ENCODE measurements at places on chromosomes 2 and 18.

DNA sequence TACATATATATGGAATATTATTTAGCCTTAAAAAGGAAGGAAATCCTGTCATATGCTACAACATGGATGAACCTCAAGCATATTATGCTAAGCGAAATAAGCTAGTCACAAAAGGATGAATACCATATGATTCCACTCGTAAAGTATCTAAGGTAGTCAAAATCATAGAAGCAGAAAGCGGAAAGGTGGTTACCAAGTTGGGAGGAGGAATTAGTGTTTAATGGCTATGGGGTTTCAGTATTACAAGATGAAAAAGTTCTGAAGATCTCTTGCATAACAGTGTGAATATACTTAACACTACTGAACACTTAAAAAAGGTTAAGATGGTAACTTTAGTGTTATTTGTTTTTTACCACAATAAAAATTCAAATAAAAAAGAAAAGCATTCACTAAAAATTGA lies 99.0 kb downstream of the MGAT5 start:
- DNase-seq = no peak

DNA sequence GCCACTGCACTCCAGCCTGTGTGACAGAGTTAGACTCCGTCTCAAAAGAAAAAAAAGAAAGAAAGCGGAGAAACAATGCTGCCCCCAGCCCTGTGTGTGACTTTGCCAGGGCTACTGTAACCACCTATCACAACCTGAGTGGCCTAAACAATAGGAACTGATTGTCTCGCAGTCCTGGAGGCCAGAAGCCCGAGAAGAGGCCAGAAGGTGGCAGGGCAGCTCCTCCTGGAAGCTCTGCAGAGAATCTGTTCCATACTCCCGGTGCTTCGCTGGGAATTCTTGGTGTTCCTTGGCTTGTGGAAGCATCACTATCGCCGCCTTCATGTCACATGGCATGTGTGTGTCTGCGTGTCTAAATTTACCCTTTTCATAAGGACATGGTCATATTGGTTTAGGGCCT lies 14.4 kb upstream of the RAB17 start:
- DNase-seq = no peak

DNA sequence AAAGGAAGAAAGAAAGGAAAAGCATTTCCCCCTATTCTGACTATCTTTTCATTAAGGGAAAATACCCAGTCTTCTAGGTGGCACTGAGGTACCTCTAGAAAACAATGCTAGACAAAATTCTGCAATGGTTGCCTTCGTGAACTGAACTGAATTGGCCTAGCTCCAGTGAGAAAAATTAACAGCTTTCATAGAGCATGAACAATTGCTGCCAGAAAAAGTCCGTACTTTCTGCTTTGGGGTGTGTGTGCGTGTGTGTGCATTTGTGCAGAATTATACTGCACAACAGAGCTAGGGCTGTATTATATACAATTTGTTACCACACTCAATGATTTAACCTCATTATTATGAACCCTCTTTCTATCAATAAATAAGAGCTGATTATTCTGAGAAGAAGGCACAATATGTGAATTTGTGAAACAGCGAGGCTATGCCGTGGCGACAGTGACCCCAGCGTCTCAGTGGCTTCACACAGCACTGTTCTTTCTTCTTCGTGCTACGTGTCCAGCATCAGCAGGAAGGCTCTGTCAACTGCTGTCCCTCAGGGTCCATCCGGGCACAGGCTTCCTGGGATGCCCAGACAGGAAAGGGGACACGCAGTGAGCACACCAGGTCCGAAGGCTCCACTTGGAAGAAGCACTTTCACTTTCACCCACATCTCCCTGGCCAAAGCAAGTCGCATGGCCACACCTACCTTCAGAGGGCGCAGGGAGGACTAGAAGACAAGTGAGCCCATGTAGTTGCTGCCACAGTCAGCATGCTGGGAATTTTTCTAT lies 47.5 kb downstream of the PTGR3 start:
- DNase-seq = no peak

- no peak for DNase-seq
Measured at GRCh38 chr2:74889159-74889558, 55.2 kb downstream of the HK2 start.

- DNase-seq = no peak
Measured at GRCh38 chr2:127508631-127509034, 17.7 kb downstream of the IWS1 start.

Data from stimulated activated CD8-positive, alpha-beta memory T cell treated with anti-CD3 and anti-CD28 coated beads, Interleukin-7, amount 100 ng/mL, for 1 hour (primary cell).